ENCODE measurements at places on chromosomes 1 and 21. TPM values are rescaled to one million over a fixed set of nuclear protein-coding genes. Genes with fewer than 3 reads are reported as not detected.

AMIGO1 gene
- 9.2 TPM for total RNA-seq

HCRTR1 gene
- total RNA-seq = not detected

SPATA21 gene
- 0.10 TPM for total RNA-seq

LY9 gene
- total RNA-seq = 93.1 TPM

TUFT1 gene
- 4.0 TPM for total RNA-seq

PRDM16 gene
- total RNA-seq = not detected

TAS1R1 gene
- total RNA-seq = 0.10 TPM

ATP1A4 gene
- total RNA-seq = under 0.01 TPM

CD48 gene
- total RNA-seq = 996 TPM

C1orf35 gene
- 6.1 TPM for total RNA-seq

TCHHL1 gene
- not detected for total RNA-seq

NTRK1 gene
- total RNA-seq = 0.31 TPM

SPRR5 gene
- total RNA-seq = not detected

MFAP2 gene
- total RNA-seq = not detected

KLF17 gene
- not detected for total RNA-seq
